Stimulated activated CD4-positive, alpha-beta T cell treated with anti-CD3 and anti-CD28 coated beads, Interleukin-2, amount 100 ng/mL, for 48 hours (primary cell): ENCODE measurements at places on chromosomes 6 and 20.

- DNase-seq = no peak
Measured at GRCh38 chr6:115896538-115897129, 164.1 kb downstream of the FRK start.

GRCh38 chr6:41777551-41778285 lies 2.0 kb downstream of the FRS3 start:
- DNase-seq = no peak

GRCh38 chr6:108562503-108562993 lies 1.8 kb downstream of the FOXO3 start:
- DNase-seq = no peak

- DNase-seq = no peak
Measured at GRCh38 chr6:6176127-6176526, 144.3 kb downstream of the F13A1 start.
